ENCODE measurements at places on chromosomes 5 and 9. TPM values are rescaled to one million over a fixed set of nuclear protein-coding genes. Genes with fewer than 3 reads are reported as not detected.

The RORB gene
- polyA plus RNA-seq: 0.33 TPM

The POU5F2 gene
- polyA plus RNA-seq: 0.09 TPM

The SPAAR gene
- polyA plus RNA-seq: 3.3 TPM

The IFNA14 gene
- polyA plus RNA-seq: not detected

The SH3PXD2B gene
- 40.5 TPM for polyA plus RNA-seq

The PDE8B gene
- polyA plus RNA-seq: 8.7 TPM

The ANKRD18A gene
- 2.2 TPM for polyA plus RNA-seq

The HAVCR2 gene
- 2.3 TPM for polyA plus RNA-seq

The CNTFR gene
- polyA plus RNA-seq: 33.2 TPM

The MEGF10 gene
- polyA plus RNA-seq: 0.72 TPM

GRCh38 chr5:77632526-77633206 lies 5.8 kb downstream of the OTP start:
- no peak for DNase-seq

- peak; percentile 66 for DNase-seq
These were observed 8.3 kb upstream of the TGFBI start for GRCh38 chr5:136020383-136021015.

- DNase-seq: no peak
These were observed 4.9 kb downstream of the SLC25A51 start for GRCh38 chr9:37899041-37899440.

GRCh38 chr5:128844354-128844923 lies 120.8 kb upstream of the SLC27A6 start:
- DNase-seq: no peak

DNA sequence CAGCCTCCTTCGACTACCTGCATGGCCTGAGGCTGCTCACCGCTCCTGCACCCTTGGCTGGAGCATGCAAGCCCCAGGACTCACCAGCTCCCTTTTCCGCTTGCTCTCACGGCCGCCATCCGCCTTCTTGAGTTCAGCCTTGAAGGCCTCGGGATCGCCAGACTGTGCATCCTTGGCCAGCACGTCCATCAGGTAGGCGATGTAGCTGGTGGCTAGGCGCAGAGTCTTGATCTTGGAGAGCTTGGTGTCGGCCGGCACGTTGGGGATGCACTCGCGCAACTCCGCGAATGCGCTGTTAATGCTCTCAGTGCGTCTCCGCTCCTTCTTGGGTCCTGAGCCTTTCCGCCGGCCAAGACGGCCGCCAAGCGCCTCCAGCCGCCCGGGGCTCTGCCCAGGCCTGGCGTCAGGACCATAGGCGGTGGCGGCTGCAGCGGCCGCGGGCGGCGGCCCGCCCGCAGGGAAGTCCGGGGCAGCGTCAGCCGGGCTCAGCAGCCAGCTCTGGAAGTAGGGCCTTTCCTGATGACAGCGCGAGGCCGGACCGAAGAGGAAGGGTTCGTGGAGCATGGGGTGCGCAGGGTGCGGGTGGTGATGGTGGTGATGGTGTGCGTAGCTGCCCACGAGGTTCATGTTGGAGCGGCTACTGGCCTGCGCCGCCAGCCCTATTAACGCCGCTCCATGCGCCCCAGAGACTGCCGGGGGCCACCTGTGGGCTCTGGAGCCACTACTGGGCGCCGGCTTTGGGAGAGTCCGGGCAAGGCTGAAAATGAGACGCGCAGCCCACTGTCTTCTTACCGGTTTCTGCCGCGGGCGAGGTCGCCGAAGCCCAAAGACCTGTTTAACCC lies 424 bp downstream of the HAND1 start:
- DNase-seq: no peak

- peak; percentile 11 for DNase-seq
These were observed 84.1 kb downstream of the PHF2 start for GRCh38 chr9:93660352-93661046.

GRCh38 chr9:79012561-79012960 lies 559.2 kb upstream of the TLE4 start:
- no peak for DNase-seq

- no peak for DNase-seq
These were observed 25.9 kb downstream of the KCTD16 start for GRCh38 chr5:144196612-144197011.

GRCh38 chr5:137997726-137998213 lies 35.1 kb downstream of the FAM13B start:
- no peak for DNase-seq

DNA sequence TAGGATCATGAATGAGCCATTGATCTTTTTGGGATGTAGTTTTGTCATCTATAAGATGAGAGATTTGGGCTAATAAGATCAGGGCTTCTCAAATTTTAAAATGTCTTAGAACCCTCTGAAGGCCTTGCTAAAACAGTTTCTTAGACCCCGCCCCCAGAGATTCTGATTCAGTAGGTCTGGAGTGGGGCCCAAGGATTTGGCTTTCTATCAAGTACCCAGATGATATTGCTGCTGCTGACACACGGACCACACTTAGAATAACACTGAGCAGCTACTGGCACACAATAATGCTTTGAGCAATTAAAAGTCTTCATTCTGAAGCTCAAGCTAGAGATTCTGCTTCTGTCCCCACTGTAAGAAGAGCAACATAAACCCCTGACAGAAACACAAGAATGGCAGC lies 216.7 kb downstream of the SMARCA2 start:
- DNase-seq: no peak

GRCh38 chr5:180628827-180629750 lies 20.3 kb downstream of the FLT4 start:
- DNase-seq: no peak

- no peak for DNase-seq
These were observed 439.3 kb upstream of the ADAMTS16 start for GRCh38 chr5:4700871-4701270.

GRCh38 chr5:84306601-84307000 lies 78.1 kb downstream of the EDIL3 start:
- no peak for DNase-seq

- no peak for DNase-seq
These were observed 69.2 kb upstream of the PLPP1 start for GRCh38 chr5:55603922-55604321.

- no peak for DNase-seq
These were observed 42.4 kb downstream of the STARD4 start for GRCh38 chr5:111469903-111470302.

DNA sequence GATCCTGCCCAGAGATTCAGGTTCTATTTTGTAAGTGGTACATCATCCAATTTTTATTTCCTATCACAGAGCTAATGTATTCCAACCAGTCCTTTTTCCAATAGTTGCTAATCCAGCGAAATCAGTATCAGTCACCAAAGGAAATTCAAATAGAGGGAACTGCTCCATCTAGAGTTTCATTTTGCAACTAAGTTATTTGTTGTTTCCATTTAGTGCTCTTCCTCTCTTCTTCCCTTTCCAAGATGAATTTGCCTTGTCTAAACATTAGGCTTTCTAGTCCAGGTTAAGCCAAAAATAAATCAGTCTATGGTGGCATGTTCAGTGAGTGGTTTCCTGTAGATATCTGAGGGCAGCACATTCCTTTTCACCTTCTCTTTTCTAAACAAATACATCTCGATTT lies 79.8 kb upstream of the SPATA31D4 start:
- DNase-seq: no peak

DNA sequence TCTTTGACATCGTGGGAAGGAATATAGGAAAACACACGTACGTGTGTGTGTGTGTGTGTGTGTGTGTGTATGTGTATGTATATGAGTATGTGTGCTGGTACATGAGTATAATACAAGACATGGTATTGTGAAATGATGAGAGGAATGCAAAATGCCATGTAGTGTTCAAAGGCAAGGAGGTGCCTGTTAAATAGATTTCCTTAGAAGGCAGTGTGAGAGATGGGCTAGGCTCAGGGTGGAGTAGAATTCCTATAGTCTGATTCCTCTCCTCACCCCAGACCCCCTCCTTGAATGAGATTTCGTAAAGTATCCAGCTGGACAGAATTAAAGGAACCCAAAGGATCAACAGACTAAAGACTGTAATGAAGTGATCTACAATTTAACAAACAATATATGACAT lies 11.1 kb downstream of the GPR21 start:
- DNase-seq: no peak

DNA sequence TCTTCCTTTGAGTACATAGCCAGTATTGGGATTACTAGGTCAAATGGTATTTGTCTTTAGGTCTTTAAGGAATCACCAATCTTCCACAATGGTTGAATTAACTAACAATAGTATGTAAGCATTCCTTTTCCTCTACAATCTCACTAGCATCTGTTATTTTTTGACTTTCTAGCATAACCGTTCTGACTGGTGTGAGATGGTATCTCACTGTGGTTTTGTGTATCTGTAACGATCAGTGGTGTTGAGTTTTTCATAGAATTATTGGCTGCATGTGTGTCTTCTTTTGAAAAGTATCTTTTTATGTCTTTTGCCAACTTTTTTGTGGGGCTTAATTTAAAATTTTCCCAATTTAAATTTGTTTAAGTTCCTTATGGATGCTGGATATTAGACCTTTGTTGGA lies 81.5 kb upstream of the ASTN2 start:
- DNase-seq: no peak

DNA sequence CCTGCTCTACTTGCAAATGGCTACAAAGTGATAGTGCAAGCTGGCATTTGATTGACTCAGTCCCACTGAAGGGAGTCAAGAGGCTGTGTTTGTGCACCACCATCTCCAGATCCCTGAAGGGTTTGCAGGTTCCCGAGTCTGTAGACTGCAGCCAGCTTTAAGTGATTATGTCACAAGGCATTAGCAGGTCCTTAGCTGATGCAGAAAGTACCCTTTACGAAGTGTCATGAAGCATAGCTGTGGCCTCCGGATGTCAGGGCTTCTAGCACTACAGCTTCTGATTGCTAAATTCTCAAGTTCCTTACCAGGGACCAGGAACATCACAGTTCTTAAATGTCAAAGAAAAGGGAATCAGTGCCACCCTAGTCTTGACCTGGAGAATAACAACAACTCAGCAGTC lies 311.3 kb upstream of the TRPC7 start:
- DNase-seq: no peak

GRCh38 chr5:56328753-56329560 lies 95.8 kb upstream of the ANKRD55 start:
- DNase-seq: no peak

DNA sequence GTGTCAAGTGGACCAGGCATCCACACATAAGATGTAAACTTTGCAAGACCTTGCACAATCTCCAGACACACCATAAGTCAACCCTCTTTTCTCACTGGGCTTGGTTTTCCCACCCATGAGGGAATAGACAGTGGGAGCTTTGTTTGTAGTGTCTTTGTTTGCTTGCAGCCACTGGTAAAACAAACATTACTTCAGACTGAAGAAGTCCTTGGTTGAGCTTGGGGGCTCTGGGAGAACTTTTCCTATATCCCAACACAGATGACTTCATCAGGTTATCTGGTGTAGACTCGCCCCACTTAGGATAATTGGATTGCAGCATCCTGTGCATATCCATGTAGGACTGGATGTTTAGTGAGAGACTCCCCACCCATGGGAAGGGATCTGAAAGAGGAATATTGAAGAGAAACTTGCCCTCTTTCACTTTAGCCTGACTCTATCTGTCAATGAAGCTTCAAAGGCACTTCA lies 11.5 kb upstream of the ADGRV1 start:
- no peak for DNase-seq

DNA sequence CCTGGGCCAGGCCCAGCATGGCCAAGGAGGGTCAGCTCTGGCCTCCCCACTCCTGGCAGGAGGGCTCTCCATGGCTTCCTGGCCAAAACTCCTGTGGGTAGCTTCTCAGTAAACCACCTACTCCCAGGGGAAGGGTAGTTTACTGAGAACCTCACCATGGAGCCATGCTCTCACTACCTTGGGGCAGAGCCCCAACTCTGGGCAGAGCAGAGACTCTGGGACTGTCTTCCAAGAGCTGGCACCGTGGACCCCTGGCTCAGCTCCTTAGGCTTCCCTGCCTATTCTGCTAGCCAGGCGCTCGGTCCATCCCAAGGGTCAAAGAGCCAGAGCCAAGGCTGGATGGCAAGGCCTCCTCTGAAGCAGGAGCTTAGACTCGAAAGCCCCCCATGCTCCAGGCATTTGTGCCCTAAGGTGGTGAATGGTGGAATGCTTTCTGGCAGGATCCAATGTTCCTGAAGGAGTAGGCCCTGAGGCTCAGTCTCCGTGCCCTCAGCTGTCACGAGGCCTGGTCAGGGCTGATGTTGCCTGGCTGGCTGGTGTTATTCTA lies 19.6 kb downstream of the TCF7 start:
- DNase-seq: peak; percentile 39

DNA sequence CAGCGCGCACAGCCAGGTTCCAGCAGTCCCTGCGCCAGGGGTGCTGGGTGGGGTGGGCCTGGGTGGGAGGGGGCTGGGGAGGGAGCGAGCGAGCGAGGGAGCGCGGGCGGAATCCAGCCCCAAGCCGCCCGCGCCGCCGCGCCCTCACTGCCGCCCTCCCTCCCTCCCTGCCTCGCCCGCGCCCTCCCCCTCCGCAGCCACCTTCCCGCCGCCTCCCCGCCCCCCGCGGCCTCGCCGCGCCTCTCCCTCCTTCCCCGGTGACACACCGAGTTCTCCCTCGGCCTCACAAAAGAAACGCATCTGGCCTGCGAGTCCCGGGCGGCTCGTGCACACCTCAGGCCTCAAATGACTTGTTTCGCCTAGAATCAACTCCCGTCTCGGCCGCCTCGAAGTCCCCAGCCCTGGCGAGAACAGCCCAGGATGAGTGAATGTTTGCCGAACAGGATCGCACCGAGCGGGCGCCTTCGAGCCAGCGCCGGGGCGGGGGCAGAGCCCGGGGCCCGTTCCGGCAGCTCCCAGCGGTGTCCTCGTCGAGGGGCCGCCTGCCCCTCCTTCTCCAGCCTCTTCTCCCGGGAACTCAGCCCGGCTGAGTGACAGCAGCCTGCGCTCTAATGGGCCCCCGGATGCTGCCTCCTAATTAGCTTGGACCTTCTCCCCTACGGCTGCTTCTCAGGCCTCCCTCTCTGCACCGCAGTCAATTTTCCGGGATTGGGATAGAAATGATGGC lies 371 bp upstream of the PITX1 start:
- DNase-seq: no peak

Measured in left lung (tissue), 14 donors.